ENCODE measurements at places on chromosomes 3 and 15.

DNA sequence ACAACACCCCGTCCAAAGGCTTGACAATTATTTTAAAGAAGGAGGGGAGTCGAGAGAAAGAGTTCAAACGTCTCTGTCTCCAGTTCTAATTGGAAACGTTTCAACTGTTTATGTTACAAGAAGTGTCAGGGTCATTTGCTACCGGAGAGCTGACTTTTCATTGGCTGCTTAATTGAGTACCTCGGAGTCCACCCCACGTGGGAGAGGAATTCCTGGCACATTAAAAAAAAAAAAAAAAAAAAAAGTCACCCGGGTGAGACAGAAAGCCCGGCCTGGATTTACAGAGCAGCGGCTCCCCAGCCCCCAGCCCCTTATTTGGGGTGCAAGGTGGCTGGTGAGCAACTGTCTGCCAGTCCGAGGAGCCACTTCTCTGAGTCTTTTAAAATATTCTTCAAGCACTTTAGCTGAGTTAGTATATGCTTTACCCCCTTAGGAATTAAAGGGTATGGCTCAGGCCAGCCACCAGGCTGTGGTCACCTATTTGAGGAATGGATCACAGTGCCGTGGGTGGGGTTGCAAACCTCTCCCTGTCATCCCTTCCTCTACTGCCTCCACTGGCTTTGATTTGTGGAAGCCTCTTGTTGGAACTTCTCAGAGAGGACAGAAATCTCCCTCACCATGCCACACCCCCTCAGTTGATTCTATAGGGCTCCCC is 3.9 kb upstream of the TLE3 start:
- peak; percentile 84 for DNase-seq

DNA sequence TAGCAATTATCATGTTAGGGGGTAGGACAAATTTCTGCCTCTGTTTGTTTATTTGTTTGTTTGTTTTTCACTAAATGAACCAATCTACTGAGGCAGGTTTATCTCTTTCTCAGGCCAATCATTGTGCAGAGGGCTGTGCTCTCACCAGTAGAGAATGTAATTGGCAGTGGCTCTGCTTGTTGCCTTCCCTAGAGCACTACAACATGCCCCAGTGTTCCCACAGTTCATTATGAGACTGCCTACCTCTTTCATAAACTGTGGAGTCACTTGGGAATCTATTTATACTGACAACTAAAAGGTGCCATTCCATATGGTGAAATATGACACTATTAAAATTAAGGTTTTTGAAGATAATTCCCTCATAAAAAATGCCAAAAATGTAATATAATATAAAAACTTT is 196.3 kb upstream of the ALCAM start:
- DNase-seq, result no peak

DNA sequence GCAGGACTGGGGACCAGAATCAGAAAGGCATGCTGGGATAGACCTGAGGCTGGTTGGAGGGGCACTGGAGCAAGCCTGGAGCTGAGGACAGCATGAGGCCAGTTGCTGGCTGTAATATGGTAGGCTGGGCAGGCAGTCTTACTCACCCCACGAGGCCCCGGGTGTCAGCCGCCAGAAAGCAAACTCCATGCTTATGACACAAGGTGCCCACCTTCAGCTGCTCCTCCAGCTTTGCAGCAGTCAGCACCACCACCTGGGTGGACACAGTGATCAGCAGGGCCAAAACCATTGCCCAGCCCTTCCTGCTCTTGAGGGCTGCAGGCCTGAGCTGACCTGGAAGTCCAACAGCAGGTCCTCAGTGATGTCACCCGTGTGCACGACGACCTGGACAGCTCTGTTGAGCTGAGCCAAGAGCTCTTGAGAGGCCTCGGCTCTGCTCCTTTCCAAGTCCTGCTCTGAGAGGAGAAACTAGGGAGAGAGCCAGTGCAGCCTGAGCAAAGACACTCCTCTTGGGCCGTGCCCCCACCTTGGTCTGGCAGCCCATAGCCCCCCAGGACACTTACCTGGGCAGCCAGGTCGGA is 747 bp downstream of the UBA7 start:
- peak; percentile 24 for DNase-seq

GRCh38 chr3:176167272-176167671 is 1030.0 kb downstream of the TBL1XR1 start:
- DNase-seq, result no peak

GRCh38 chr3:133192363-133192945 is 154.3 kb downstream of the TMEM108 start:
- no peak for DNase-seq

DNA sequence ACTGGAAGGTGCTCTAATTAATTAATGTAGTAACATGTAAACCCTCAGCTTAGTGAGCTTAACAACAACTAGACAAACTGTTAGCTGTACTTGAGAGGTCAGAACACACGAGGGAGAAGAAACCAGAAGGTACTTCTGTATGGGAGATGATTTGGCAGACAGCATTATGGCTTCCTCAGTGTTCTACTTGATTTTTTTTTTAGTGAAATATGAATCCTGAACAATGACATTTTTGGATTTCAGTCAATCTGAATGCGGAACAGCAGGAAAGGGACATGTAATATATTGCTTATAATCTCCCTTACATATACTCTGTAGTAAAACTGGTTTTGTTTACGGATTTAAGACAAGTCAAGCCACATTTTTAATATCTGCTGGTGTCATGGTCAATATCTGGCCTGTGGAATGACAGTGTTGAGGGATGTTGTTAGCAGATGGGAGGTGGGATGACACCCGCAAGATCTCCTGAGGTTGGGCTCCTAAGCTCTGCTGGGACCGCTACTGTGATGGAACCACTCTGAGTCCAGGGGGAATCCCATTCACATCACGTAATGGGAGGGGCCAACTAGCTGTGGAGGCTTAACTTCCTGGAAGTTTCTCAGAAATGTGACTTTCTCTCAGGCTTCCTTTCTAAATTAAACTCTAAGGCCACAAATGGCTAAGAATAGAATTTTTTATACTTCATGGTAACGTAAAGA is 18.7 kb downstream of the TNFAIP8L3 start:
- no peak for DNase-seq

DNA sequence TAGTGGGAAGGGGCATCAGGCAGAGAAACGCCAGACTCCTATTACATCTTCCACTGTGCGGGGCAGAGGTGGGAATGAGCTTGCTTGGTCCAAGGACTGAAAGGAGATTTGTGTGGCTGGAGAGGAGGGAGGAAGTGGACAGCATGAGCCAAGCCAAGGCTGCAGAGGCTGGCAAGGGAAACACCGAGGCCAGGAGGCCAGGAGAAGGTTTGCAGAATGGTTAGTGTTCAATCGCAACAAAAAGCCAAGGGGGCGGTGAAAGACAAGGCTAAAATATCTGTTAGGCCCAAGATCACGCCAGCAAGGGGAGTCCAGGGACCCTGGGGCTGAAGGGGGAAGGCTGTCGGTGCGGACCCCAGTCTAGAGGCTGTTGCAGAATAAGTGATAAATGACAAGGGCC is 75.8 kb downstream of the CPN2 start:
- DNase-seq, result no peak

- DNase-seq, result peak; percentile 96
Measured at GRCh38 chr3:149657926-149658743, at the start of gene WWTR1. Gene WWTR1 (minus strand): TSS chr3:149658025. CDS start chr3:149657306, 719 bp downstream.

DNA sequence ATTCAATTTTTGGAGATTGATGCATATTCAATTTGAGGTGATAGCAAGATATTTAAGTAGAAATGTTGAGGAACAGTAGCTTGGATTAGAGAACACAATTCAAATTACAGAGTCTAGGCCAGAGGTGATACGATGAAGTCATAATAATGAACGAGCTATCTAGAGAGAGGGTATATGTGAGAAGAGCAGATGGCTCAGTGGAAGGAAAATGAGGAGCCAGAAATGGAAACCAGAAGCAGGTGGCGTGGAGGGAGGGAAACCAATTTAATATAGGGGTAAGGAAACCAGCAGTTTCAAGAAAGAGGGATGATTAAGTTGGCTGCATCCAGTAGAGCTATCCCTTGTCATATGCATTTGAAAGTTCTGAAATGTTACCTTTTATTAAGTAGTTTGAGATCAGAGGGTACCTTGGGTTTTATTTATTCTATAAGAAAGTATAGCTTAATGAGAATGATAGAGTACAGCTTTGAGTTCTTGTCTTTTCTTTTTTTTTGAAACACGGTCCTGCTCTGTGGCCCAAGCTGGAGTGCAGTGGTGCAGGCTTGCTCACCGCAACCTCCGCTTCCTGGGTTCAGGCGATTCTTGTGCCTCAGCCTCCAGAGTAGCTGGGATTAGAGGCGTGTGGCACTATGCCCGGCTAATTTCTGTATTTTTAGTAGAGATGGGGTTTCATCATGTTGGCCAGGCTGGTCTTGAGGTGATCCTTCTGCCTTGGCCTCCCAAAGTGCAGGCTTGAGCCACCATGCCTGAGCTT is 22.1 kb downstream of the NCK1 start:
- no peak for DNase-seq

- peak; percentile 39 for DNase-seq
Measured at GRCh38 chr3:127490271-127491023, 100.1 kb downstream of the TPRA1 start.

DNA sequence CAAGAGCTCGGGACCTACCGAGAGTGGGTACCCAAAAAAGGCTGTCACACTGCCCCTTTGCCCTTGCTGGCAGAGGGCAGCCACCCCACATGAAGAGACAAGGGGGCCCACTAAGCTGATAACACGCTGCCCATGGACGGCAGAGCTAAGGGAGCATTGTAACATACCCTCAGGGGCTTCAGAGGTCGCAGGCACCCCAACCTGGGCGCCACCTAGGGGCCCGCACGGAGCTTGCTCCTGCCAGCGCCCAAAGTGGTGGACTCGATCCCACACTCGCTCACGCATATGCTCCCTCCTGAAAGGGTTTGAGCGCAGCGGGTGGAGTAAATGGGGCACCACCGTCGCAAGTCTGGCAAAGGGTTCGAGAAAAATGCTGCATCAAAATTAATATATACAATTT is 975.4 kb downstream of the ZPLD1 start:
- DNase-seq, result peak; percentile 18

DNA sequence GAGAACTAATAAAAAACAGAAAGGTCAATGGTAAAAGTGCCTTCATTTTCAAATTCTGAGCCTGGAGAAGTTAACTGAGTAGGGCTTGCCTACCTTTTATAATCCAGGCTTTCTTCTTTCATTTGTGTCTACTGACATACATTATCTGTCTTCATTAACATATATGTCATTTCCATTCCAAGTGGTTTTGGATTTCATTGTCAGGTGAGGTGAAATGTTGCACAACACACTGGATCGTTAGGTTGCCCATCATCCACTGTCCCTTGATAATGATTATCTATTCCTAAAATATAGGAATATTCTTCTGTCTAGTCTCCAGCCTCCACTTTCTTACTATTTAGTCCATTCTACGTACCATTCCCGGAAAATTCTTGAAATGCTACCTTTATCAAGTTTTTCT is 55.0 kb upstream of the CP start:
- DNase-seq, result no peak

DNA sequence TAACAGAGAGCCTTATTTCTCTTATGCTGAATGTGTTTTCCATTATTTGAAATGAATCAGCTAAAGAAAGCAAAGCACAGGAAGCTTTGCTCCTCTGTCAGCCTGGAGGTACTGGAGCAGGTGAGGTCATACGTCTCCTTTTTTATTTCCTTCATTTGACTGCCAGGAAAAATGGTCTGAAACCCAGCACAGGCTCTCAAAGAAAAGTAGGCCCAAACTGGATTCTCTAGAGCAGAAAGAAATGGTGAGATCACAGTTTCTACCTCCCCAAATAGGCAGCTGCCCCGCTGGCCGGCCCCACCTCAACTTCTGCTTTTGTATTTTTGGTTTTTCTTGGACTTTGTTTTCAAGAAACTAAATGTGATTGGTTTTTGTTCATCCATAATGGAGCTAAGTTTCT is 95.1 kb downstream of the RPL39L start:
- no peak for DNase-seq

- peak; percentile 49 for DNase-seq
Measured at GRCh38 chr15:65906396-65906795, 37.1 kb downstream of the RAB11A start.

- DNase-seq, result no peak
Measured at GRCh38 chr3:15052335-15053242, 12.5 kb downstream of the MRPS25 start.

DNA sequence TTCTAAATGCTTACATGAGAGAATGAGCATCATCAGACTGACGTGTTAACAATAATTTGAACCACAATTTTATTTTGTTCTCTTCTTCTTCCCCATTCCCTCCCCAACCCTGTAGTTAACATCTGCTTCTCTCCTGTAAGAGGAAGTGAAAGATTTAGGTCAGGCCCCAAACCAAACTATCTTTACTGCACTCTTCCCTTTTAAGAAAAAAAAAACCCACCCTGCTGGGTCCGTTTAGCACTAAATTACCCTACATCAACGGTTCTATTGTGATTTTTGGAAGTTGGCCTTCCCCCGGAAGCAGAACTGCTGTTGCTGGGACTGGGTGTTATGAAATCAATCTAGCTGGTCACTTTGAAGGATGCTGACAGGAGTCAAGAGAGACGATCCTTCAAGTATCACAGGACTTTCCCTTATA is 49.4 kb downstream of the NFKBIZ start:
- DNase-seq, result no peak

GRCh38 chr3:69776920-69777581 is 37.8 kb downstream of the MITF start:
- no peak for DNase-seq

DNA sequence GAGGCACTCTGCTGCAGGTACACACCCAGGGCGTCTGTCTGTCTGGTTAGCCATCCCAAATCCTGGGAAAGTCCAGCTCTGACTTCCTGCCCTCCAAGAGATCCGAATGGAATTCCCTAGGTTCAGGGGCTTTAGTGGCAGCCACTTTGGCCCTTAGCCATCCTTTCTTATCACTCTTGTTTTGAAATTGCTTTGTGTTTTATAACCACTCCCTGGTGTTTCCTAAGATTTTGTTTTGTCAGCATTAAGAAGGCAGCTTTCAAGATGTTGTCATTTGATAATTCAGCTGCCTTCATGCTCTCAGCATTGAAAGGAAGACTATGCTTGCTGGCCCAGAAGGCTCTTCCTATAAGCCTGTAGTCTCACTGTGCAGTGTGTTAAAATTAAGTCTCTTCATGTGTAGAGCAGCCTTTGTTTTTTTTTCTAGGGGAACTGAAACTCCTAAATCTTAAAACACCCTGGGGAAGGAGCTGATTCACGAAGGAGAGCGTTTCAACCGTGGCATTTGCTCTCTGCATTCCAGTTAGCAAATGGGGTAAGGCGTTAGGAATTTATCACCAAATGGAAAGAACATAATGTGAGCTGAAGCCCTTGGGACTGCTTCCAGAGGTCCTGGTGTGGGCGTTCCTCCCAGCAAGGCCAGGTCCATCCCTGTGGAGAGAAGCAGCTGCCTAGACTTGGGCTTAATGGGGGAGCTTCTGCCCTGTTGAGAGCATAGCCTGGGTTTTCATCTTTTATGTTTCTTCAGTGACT is 14.2 kb upstream of the CLEC3B start:
- DNase-seq, result no peak
